ENCODE measurements at places on chromosomes 6 and 20.
A peak's percentile ranks its signal among the peaks of the same experiment; 100 is the strongest.

DNA sequence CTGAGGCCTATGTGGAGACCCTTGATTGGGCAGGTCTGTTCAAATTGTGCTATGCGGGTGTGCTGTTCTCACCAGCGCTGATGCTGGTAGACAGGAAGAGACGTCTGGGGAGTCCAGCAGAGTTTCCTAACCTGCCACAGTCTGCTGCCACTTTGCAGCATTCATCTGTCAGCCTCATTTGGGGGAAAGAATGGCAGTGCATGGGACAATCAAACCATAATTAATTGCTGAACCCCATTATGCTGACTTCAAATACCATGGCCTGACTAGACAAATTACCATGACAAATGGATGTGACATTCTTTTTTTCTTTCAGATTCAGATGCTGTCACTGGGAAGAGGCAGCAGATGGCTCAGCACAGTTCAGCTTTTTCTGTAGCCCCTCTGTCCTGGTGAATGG is 171.4 kb upstream of the SYNDIG1 start:
- no peak for DNase-seq

- no peak for DNase-seq
Measured at GRCh38 chr20:57907131-57908000, 197.6 kb upstream of the PMEPA1 start.

GRCh38 chr6:13722880-13723279 is 11.2 kb upstream of the RANBP9 start:
- DNase-seq = no peak

DNA sequence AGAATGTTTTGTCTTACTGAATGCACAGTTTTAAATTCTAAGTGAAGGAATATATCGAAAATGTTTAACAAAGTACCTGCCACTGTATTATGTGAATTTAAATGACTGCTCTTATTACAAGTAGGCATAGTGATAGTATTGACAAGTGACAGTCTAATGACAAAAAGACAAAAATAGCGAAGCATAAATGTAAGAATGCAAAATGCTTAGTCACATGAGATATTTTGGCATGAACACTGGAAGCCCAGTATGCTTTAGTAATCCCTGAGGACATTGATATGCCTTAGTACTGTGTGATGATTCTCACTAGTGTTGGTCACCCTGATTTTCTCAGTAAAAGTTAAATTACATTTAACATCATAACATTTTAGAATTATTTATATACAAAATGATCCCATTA is 153.5 kb downstream of the EYA4 start:
- DNase-seq = no peak

DNA sequence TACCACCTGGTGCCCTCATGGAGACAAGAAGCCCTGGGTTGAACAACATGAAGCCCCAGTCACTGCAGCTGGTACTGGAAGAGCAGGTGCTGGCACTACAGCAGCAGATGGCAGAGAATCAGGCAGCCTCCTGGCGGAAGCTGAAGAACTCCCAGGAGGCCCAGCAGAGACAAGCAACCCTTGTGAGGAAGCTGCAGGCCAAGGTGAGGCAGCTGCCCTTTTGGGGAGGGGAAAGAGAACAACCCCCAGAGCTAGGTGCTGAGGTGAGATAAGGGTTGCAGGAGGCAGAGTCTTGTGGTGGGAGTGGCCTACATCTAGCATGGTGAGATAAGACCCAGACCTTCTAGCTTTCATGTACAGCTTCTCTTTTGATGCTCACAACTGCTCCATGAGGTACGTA is 7.0 kb downstream of the CEP250 start:
- no peak for DNase-seq

GRCh38 chr6:145071836-145072235 is 663.5 kb downstream of the EPM2A start:
- DNase-seq = peak; percentile 64

DNA sequence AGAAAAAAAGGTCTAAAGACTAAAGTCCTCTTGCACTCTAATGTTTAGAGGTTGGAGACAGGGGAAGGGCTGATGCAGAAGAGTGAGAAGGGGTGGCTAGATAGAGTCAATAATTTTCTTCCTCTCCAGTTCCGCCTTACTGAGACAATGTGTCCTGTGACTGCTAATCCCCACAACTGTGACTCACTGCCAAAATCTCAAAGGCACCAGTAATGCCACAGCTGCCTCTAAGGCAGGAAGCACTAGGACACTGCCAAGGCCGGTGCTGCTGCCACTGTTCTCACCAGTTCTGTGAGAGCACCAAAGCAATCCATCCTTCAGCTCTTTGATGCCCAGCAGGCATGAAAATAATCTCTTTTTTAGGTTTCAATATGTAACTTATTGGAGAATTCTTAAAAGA is 701.9 kb upstream of the MAP3K7 start:
- no peak for DNase-seq

GRCh38 chr20:56893226-56893917 is 264.3 kb downstream of the TFAP2C start:
- no peak for DNase-seq

DNA sequence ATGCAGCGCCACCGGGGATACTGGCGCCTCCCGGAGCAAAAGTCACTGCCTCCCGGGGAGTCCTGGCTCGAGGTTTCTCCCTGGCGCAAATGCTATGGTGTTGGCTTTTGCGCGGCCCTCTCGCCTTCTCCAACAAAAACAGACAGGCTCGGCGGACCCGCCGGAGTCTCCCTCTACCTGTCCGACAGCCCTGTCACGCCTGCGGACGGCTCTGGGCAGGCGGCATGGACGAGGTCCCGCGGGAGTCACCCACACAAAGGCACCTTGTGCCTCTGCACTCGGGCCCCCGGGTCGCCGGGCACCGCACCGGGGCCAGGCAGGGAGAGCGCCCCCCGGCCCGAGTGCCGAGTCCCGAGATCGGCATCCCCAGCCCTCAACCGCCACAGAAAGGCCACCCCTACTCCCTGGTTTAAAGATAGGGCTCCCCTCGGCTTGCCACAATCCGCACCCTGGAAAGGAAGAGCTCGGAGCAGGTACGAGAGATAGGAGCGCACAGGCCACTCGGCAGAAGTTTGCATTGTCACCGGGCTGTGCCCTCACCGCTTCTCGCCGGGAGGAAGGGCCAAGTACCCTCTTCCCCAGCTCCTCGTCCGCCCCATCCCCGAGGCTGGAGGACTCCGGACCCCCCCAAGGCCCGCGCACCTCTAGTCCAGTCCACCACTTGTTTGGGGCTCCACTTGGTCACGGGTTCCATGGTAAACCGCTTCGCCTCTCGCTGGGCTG is 903 bp downstream of the CNKSR3 start:
- DNase-seq = no peak

- no peak for DNase-seq
Measured at GRCh38 chr6:70314296-70314695, 11.4 kb upstream of the COL9A1 start.

DNA sequence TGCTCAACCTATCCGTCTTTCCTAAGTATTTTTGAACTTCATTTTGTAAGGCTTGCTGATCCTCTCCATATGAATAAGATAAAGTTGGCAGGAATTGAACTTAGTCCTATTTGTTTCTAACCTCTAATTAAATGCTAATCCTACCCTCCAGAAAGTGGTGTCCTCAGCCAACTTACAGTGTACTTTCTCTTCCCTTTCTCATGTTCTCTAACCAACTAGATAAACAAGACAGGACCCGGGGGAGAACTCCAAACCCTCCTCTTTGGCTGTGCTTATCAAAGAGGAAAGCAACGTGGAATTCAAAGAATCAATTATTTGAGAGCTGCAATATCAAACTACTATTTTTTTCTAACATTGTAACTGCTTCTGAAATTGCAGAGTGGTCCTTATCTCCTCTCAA is 56.5 kb upstream of the NRSN1 start:
- no peak for DNase-seq

- DNase-seq = no peak
Measured at GRCh38 chr6:107243471-107243870, 128.2 kb upstream of the BEND3 start.

DNA sequence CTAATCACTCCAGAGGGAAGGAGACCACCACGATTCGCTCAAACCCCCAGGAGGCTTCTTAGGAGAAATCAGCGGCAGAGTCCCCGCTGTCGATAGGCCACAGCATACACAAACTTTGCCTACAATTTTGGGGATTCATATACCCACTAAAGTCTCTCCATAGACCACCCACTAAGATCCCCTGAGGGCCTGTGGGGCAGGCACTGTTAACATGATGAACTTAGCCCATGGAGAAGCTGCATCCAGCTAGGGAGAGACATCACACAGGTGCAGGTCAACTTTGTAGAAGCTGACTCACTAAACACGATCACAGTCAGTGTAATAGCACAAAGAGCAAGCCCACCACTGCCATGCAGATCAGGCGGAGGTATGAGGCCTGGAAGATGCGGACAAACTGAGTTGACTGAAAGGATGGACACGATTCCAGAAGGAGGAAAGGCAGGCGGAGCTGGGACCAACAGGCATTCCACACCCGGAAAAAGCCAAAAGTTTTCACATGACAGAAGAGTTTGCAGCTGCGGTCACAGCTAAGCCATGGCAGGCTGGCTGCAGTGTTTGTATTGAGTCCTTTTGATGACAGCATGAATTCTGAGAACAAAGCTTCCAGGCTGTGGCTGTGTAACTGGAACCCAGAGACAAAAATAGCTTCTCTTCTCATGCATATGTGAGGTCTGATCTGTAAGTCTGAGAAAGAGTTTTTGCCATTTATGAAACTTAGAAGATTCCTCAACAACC is 75.7 kb upstream of the QKI start:
- DNase-seq = peak; percentile 71

All from non-pigmented ciliary epithelial cell (primary cell).